ENCODE measurements at places on chromosomes 3 and 15.
A peak's percentile ranks its signal among the peaks of the same experiment; 100 is the strongest.

- DNase-seq = peak; percentile 42
These were observed 35.4 kb upstream of the TSC22D2 start for GRCh38 chr3:150372722-150373121.

DNA sequence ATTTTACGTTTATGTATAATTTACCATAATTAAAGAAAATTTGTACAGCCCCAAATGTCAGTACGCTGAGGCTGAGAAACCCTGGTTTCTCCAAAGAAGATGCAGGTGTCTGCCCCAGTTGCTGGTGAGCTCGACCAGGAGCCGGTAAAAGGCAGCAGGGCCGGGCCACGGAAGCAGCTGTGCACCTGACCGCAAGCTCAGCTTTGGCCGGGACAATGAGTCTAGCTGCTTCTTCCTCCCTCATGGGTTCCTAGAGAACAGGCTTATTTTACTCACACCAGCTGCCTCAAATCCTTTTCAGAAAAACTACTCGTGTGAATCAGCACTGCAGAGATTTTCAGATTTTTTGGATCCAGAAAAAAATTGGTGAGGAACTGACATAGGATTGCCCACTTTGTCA, 18.0 kb upstream of the ZXDC start:
- no peak for DNase-seq

DNA sequence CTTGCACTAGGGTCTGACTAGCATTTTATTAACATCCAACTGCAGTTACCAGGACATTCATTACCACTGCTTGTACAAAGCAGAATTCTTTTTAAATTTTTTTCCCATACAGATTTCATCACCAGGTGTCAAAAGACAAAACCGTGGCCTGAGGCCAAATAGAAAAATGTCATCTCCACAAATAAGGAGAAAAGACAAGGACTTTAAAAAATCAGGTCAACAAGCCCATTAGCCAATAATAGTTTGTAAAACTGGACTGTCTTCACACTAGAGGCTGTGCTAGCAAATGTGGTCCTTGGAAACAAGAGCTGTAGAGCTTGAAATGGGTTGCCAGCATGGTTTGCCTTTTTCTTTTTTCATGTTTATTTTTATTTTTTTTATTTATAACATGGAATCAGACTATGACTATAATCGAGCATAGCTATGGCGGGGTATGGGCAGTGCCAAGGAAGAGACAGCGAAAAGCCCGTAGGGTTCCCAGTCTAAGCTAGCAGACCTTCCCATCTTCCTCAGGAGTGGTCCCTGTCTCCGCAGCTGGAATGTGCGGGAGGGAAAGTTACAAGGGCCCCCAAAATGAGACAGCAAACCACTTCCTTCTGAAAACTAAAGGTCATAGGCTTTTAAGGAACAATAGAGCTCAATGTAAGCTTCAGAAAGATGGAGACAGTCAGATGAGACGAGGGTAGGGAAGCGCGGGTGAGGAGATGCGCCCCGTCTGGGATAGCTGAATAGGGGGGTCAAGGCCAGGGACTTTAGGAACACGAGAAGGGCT, 1.5 kb downstream of the PTPN9 start:
- peak; percentile 37 for DNase-seq

- DNase-seq = peak; percentile 80
These were observed 35.1 kb upstream of the ZDHHC23 start for GRCh38 chr3:113912552-113913236.

- peak; percentile 2 for DNase-seq
These were observed 119.9 kb downstream of the AGBL1 start for GRCh38 chr15:86199467-86200145.

GRCh38 chr15:67838789-67839332, 984 bp downstream of the RNU6-1 start:
- DNase-seq = no peak

- DNase-seq = no peak
These were observed 8.9 kb upstream of the PLOD2 start for GRCh38 chr3:146169891-146170290.

Measured in fibroblast of the aortic adventitia (primary cell).